ENCODE measurements at places on chromosomes 3 and 15. TPM values are rescaled to one million over a fixed set of nuclear protein-coding genes. Genes with fewer than 3 reads are reported as not detected.

Gene CAMP
- 7.7 TPM for polyA plus RNA-seq

Gene IL1RAP
- 90.3 TPM for polyA plus RNA-seq

Gene CHRNA3
- not detected for polyA plus RNA-seq

Gene EHHADH
- polyA plus RNA-seq: 5.9 TPM

Gene ARGFX
- not detected for polyA plus RNA-seq

Gene TMEM45A
- polyA plus RNA-seq: 21.3 TPM

Gene FHIT
- polyA plus RNA-seq: 1.5 TPM

Gene RASSF1
- polyA plus RNA-seq: 29.2 TPM

Gene MB21D2
- 4.7 TPM for polyA plus RNA-seq

Gene PLSCR5
- polyA plus RNA-seq: not detected

Gene ISL2
- polyA plus RNA-seq: 0.02 TPM

Gene SLC12A8
- 7.5 TPM for polyA plus RNA-seq

Gene TMEM40
- 124 TPM for polyA plus RNA-seq

Gene ALDH1A3
- polyA plus RNA-seq: 430 TPM

Gene ARID3B
- polyA plus RNA-seq: 4.2 TPM
